Right atrium auricular region (tissue), 2 donors: ENCODE measurements at places on chromosomes 1 and 21. TPM values are rescaled to one million over a fixed set of nuclear protein-coding genes. Genes with fewer than 3 reads are reported as not detected.

PTPN14 gene
- total RNA-seq, result 27.2 TPM

C1QTNF12 gene
- not detected for total RNA-seq

ERO1B gene
- total RNA-seq, result 7.6 TPM

CYP4A11 gene
- total RNA-seq, result not detected

SLC6A17 gene
- not detected for total RNA-seq

CD1D gene
- 2.0 TPM for total RNA-seq

FAM3B gene
- total RNA-seq, result not detected

CLEC20A gene
- total RNA-seq, result 0.48 TPM

DFFA gene
- 19.0 TPM for total RNA-seq

SEMA4A gene
- 4.2 TPM for total RNA-seq

HLX gene
- 5.5 TPM for total RNA-seq

HSPB7 gene
- total RNA-seq, result 1,082 TPM

LCE6A gene
- total RNA-seq, result not detected

HSD11B1 gene
- total RNA-seq, result 17.2 TPM

PTPN7 gene
- 0.41 TPM for total RNA-seq

LORICRIN gene
- not detected for total RNA-seq

KCNJ9 gene
- not detected for total RNA-seq

SPRR1B gene
- total RNA-seq, result not detected

UBASH3A gene
- total RNA-seq, result 0.12 TPM

CHI3L2 gene
- total RNA-seq, result 9.9 TPM

FCRL2 gene
- not detected for total RNA-seq

SPRR3 gene
- total RNA-seq, result not detected

KIF21B gene
- 0.48 TPM for total RNA-seq

VWA1 gene
- total RNA-seq, result 13.0 TPM
